ENCODE measurements at places on chromosomes 13 and 19.

DNA sequence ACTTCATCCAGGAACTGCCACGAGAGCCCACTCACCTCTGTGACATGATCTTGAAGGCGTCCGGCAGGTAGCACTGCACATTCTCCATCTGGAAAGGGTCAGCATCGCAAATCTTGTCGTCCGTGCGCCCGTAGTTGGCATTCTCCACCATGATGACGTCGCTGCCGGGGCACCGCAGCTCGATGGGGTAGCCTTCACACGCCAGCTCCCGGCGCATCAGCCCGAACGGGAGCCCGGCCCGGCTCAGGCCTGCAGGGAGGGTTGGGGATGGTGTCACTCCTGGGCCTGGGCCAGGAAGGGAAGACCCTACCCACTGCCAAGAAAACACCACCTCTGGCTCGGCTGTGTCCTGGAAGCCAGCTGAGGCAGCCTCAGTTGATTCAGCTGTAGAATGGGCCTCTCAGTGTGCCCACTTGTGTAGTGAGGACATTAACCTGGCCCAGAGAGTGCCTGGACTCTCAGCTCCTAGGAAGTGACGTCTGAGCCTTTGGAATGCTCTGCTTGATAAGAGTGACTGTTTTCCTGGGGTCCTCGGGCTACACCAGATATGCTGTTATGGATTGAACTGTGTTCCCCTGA lies 28.4 kb downstream of the ADGRL1 start:
- no peak for DNase-seq

DNA sequence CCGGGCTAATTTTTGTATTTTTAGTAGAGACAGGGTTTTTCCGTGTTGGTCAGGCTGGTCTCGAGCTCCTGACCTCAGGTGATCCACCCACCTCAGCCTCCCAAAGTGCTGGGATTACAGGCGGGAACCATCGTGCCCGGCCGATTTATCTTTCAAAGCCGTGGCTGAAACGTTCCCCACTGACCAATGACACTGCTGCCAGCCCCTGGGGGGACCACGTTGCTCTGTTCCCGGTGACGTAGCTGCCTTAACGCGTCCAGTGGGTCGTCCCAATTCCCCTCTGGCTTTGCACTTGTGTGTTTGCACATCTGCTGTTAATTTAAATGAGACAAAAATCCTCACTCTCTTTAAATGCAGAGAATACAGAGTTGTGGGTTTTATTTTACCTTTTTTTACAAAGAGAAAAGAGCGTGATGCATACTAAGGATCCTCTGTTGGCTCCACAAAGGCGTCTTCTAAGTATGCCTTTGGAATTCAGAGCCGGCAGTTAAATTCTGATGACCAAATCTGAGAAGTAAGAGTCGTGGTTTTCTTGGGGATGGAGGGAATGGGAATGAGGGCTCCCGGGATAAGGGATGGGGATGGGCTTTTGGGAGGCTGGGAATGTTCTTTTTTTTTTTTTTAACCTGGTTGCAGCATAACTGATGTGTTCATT lies 18.6 kb upstream of the LMTK3 start:
- DNase-seq = no peak

- peak; percentile 28 for DNase-seq
These were observed 395.0 kb downstream of the PCDH9 start for GRCh38 chr13:66835040-66835628.

DNA sequence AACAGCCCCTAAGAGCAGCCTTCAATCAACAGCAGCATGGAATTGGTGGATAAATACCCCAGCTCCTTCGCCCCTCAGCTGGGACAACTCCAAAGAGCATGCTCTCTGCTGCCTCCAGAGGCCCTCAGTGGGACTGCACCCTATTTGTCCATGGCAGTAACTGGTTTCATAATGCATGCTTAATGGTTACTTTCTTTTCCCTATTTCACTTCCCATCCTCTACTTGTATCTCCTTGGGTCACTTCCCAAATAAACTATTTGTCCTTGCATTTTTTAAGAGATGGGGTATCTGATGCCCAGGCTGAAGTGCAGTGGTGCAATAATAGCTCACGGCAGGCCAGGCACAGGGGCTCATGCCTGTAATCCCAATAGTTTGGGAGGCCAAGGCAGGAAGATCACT lies 13.5 kb upstream of the TPM4 start:
- DNase-seq = peak; percentile 65

GRCh38 chr19:34236035-34236987 lies 18.0 kb upstream of the GARRE1 start:
- peak; percentile 46 for DNase-seq

GRCh38 chr19:49983645-49984229 lies 22.8 kb upstream of the SIGLEC11 start:
- peak; percentile 68 for DNase-seq

GRCh38 chr13:97627566-97627965 lies 193.6 kb downstream of the RAP2A start:
- DNase-seq = no peak

- no peak for DNase-seq
These were observed 18.7 kb downstream of the UNC13A start for GRCh38 chr19:17669419-17669818.

GRCh38 chr13:34243403-34243802 lies 425.5 kb downstream of the RFC3 start:
- no peak for DNase-seq

- DNase-seq = no peak
These were observed 6.5 kb downstream of the TRIP10 start for GRCh38 chr19:6745965-6746364.

DNA sequence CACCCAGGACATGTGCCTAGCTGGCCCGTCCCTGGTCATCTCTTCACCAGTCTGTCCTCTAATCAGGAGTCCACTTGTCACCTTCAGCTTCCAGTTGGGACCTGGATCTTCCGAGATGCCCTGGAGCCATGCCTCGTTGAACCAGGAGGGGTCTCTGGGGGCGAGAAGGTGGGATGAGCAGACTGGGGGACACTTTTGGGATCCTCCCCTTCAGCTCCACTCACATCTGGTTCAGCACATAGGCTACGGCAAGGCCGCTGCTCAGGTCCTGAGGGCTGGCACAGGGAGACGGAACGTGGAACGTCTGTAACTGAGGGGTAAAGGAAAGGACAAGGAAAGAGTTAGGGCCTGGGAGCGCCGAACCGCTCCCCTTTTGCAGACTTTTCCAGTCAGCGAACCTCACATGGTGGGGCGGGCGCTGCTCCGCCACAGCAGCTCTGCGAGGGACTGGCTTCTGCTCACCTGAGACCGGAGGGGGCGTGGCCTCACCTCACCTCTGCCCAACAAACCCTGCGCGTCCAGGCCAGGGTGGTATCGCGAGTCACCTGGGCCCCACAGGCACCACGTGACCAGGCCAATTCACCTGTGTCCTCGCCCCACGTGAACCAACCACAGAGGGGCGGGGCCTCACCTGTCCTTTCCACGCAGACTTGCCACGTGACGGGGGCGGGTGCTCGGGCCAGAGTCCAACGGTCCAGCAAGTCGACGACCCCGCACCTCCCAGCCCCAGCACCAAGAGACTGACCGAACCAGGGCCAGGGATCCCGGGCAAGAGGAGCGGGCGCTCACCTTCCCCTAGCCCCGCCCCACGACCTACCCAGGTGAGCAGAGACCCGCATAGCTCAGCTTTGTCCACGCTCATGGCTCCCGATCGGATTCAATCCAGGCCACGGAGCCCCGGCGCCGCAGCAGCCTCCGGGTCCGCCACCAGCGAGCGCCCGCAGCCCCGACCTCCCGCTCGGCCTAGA lies at the start of gene HOOK2:
Gene HOOK2, minus strand, starts transcription at position 965 of the 968 bp plus-strand sequence. Its CDS starts 103 bp downstream, at position 862.
- DNase-seq = peak; percentile 99

DNA sequence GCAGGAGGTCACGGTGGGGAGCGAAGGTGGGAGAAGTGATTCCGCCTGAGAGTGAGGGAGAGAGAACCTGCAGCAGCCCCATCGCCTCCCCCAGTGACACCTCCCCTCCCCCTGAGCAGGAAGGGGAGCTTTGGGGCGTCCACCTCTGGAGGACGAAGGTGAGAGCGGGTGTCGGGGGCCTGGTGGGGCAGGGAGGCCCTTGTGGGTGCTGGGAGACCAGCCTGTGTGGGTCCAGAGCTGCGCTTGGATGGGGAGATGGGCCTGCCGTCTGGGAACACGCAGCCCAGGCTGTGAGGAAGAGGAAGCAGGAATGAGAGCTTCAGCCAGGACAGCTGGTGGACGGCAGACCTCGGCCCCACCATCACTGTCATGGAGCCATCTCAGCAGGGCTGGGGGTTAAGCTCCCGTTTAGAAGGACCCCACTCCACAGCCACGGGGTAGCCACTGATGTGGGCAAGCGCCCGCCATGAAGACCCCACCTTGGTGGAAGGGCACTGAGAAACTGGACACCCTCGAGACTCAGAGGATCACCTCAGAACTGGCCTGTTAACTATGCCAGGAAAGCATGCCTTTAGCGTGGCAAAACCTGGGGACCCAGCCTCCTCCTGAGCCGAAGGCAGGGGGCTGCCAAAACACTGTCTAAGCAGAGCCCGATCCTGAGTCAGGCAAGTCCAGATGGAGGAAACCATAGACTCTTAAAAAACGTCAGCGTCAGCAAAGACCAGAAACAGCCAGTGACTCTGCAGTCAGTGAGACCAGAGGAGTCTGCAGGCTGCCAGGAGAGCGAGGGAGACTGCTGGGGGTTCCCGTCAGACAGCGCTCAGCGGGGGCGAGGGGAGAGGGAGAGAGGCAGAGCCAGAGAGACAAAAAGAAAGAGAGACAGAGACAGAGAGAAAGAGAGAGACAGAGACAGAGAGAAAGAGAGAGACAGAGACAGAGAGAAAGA lies 6.4 kb upstream of the PROZ start:
- no peak for DNase-seq

DNA sequence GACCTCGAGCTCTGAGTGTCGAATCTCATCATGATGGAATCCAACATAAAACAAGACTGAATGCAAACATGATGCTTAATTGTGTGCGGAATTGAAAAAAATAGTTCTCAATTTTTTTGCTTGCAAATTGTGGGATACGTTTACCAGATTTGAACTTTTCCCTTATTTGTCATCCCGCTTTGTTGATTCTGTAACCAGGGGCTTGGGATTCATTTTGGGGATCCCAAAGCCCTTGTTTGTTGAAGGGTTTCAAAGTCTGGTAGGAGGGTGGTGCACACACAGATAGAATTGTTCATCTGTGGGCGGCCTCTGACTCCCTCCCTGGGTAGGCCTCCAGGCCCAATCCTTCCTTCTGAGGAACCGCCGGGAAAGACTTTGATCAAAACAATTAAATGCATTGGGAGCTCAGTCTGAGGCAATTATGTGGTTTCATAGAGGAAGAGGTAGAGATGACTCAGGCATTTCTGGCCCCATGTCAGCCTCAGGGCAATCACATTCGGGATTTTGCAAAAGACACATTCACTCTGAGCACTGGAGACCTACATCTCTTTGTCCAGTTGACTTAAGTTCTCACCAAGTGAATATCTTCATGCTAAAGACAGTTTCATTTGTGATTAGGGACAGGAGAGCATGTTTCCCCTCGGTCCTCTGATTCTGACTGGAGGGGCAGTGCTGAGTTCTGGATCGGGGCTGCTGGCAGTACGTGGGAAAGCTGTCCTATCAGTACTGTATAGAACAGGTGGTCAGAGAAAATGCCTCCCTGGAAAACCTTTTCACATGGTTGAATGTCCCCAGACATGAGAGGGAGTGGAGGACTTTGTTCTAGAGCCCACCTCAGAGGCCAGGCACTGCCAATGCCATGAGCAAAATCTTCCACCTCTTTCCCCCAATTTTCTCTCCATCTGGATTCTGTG lies 27.8 kb upstream of the IGFL4 start:
- peak; percentile 65 for DNase-seq
